ENCODE measurements at places on chromosomes 12 and 14.

GRCh38 chr14:32906672-32907071 is 32.0 kb upstream of the NPAS3 start:
- DNase-seq: no peak

DNA sequence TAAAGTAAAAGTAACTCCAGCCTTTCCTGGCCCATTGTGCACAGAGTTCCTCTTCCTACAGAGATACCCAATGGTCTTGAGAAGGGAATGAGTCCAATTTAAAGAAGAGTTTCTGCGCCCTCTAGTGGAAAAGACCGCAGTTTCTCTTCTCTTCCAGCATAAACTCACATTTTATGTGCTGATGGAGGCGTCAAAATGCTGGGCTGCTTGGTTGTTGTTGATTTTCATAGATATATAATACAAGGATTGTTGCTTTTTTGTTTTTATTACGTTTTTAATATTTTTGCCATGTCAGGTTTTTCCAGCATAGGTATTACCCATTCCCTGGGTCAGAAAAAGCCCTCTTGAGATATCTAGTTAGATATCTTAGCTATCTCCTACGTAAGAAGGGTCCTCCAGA is 356.9 kb upstream of the STXBP6 start:
- DNase-seq: peak; percentile 39

GRCh38 chr12:68780731-68781130 is 27.2 kb upstream of the MDM2 start:
- DNase-seq: no peak

DNA sequence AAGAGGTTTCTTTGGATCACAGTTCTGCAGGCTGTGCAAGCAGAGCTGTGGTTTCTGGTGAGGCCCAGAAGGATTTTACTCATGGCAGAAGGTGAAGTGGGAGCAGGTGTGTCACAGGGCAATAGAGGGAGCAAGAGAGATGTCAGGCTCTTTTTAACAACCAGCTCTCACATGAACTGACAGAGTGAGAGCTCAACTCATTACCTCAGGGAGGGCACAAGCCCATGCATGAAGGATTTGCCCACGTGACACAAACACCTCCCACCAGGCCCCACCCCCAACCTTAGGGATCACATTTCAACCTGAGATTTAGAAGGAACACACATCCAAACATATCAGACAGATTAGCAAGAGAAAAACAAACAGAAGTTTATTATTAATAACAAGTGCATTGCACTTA is 470.4 kb downstream of the GALC start:
- no peak for DNase-seq

All from NCI-H1092 treated with DMSO at 0.1 percent for 48 hours (cell line).